Panc1 (cell line): ENCODE measurements at places on chromosomes 16 and 17. TPM values are rescaled to one million over a fixed set of nuclear protein-coding genes. Genes with fewer than 3 reads are reported as not detected.

The BMERB1 gene
- 80.0 TPM for total RNA-seq

The SHCBP1 gene
- 22.2 TPM for total RNA-seq

The TEX19 gene
- 0.21 TPM for total RNA-seq

The KRTAP9-8 gene
- total RNA-seq = not detected

The TPSG1 gene
- 4.6 TPM for total RNA-seq

The HASPIN gene
- 10.6 TPM for total RNA-seq

The KRT40 gene
- total RNA-seq = not detected

The MGAT5B gene
- 34.9 TPM for total RNA-seq

The WSCD1 gene
- total RNA-seq = 0.74 TPM

The SMCR8 gene
- total RNA-seq = 24.9 TPM

The FOXK2 gene
- 143 TPM for total RNA-seq

The PPY gene
- not detected for total RNA-seq

The MBTD1 gene
- 16.6 TPM for total RNA-seq

The NOL3 gene
- total RNA-seq = 27.9 TPM

The CES5A gene
- not detected for total RNA-seq

The NPIPB2 gene
- 10.3 TPM for total RNA-seq

The LGALS3BP gene
- 361 TPM for total RNA-seq

The BCAS3 gene
- 9.3 TPM for total RNA-seq
